ENCODE measurements at places on chromosomes 16 and 17. TPM values are rescaled to one million over a fixed set of nuclear protein-coding genes. Genes with fewer than 3 reads are reported as not detected.

DNA sequence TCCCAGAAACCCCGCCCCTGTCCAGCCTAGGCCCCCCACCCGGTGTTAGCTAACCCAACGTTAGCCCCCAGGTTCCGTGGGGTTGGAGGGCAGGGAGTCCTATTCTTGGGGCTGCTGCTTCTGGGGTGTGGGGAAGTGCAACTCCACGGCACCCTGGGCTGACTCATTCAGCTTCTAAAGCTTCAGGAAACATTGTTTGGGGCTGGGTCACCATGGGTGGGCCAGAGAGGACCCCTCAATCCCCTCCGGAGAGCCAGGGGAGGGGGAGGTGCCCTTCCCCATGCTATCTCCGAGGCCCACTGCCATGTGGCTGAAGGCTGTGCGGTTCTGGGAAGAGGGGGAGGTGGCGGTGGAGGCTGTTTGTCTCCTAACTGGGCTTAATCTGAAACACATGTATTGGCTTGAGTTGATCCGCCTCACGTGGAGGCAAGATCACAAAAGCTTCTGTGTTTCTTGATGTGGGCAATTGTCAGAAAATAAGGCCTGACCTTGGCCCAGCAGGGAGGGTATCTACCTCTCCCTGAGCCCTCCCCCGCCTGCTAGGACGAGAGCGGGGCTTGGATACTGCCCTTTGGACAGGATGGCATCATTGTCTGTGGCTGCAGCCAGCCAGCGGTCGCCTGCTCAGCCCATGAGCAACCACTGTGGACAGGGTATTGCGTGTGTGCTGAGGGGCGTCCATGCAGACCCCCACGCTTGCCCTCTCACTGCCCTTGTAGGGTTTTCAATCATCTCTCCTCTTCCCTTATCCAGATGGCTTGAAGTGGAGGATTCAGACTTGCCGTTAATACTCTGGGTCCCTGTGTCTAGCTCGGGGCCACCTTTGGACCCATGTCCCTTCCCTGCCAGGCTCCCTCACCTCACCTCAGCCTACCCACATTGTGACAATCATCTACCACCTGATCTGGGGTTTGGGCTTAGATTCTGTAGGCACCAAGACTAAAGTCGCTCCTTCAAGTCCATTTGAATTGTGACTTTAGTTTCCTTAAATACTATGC, 1.3 kb downstream of the SERPINF1 start:
- no peaks in the 10 kb centered on the region for H3K36me3 ChIP-seq
- H3K4me1 ChIP-seq: peaks cover 4% of the 10 kb centered on the region
- peak; percentile 65 for DNase-seq
- no peaks in the 10 kb centered on the region for H3K27me3 ChIP-seq

GRCh38 chr17:55635253-55635914, 87.3 kb downstream of the TMEM100 start:
- peaks cover 3% of the 10 kb centered on the region for H3K4me1 ChIP-seq
- H3K27me3 ChIP-seq: no peaks in the 10 kb centered on the region
- DNase-seq: no peak
- peak overlapping the region; percentile 35 for H3K4me3 ChIP-seq
- H3K27ac ChIP-seq: no peak overlapping the region

GRCh38 chr17:44747566-44747965, 11.2 kb upstream of the ADAM11 start:
- no peak overlapping the region for H3K27ac ChIP-seq
- no peaks in the 10 kb centered on the region for H3K4me1 ChIP-seq
- H3K27me3 ChIP-seq: no peaks in the 10 kb centered on the region
- peaks cover 2% of the 10 kb centered on the region for H3K36me3 ChIP-seq

GRCh38 chr17:40895106-40895730, 10.2 kb upstream of the KRT20 start:
- H3K4me1 ChIP-seq: no peaks in the 10 kb centered on the region
- H3K36me3 ChIP-seq: no peaks in the 10 kb centered on the region
- no peak overlapping the region for H3K4me3 ChIP-seq
- DNase-seq: no peak

DNA sequence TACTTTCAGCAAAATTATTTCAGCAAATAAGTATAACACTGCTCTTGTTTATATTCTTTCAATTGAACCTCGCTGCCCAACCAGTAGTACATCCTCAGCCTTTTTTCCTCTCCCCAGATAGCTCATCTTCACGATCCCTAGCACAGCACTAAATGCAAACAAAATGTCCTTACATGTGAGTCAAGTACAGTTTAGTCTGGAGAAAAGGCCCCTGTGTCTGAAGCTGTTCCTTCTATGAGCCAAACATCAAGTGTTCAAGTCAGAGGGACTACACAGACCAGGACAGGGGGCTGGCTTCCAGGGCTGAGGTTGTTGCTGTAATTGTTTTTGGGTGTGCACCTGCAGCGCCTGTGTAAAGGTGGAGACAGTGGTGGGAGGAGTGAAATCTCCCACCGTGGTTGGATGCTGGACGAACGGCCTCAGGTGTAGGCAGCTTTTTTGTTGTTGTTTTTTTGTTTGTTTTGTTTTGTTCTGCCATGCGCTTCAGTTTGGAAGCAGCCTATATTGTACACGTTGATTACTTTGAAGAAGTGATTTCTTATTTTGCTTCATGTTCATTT, 147.1 kb downstream of the PRKCA start:
- H3K36me3 ChIP-seq: no peaks in the 10 kb centered on the region
- H3K4me1 ChIP-seq: peaks cover 7% of the 10 kb centered on the region
- no peak overlapping the region for H3K27ac ChIP-seq
- no peak for DNase-seq

DNA sequence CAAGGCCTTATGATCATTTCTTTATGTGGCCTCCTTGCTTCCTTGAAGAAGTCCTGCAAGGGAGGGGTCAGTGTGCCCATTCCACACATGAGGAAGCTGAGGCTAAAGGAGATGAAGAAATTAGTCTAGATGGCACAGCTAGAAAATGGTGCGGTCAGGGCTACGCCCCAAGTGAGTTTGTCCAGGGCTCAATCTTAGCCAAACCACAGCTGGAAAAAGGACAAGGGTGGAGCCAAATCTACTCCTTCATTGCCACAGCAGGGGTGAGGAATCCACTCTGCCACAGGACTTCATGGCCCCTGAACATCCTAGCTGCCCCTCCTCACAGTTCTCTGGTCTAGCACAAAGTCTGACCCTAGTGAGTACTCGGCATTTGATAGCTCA, 16.2 kb downstream of the BEAN1 start:
- DNase-seq: no peak
- no peaks in the 10 kb centered on the region for H3K36me3 ChIP-seq
- no peaks in the 10 kb centered on the region for H3K4me1 ChIP-seq
- no peak overlapping the region for H3K27ac ChIP-seq
- H3K27me3 ChIP-seq: no peaks in the 10 kb centered on the region

DNA sequence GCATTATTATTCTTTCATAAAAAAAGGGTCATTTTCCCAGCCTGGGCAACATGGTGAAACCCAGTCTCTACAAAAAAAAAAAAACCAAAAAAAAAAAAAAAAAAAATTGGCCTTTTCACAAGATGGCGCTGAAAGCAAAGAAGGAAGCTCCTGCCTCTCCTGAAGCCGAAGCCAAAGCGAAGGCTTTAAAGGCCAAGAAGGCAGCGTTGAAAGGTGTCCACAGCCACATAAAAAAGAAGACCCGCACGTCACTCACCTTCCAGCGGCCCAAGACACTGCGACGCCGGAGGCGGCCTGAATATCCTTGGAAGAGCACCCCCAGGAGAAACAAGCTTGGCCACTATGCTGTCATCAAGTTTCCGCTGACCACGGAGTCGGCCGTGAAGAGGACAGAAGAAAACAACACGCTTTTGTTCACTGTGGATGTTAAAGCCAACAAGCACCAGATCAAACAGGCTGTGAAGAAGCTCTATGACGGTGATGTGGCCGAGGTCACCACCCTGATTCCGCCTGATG, 4.9 kb upstream of the PGAP6 start:
- H3K4me3 ChIP-seq: no peak overlapping the region
- no peaks in the 10 kb centered on the region for H3K36me3 ChIP-seq
- H3K4me1 ChIP-seq: peaks cover 7% of the 10 kb centered on the region
- DNase-seq: no peak
- no peaks in the 10 kb centered on the region for H3K27me3 ChIP-seq

GRCh38 chr16:85328676-85329058, 216.4 kb upstream of the CIBAR2 start:
- no peak overlapping the region for H3K27ac ChIP-seq
- no peak for DNase-seq
- no peaks in the 10 kb centered on the region for H3K27me3 ChIP-seq
- no peaks in the 10 kb centered on the region for H3K36me3 ChIP-seq
- H3K4me1 ChIP-seq: no peaks in the 10 kb centered on the region

Gene PNMT
- total RNA-seq: 8.6 TPM

Gene KRT39
- total RNA-seq: not detected

Gene PRRT2
- 0.59 TPM for total RNA-seq

Gene HAGHL
- total RNA-seq: 1.1 TPM
